ENCODE measurements at places on chromosomes 7 and 10.

DNA sequence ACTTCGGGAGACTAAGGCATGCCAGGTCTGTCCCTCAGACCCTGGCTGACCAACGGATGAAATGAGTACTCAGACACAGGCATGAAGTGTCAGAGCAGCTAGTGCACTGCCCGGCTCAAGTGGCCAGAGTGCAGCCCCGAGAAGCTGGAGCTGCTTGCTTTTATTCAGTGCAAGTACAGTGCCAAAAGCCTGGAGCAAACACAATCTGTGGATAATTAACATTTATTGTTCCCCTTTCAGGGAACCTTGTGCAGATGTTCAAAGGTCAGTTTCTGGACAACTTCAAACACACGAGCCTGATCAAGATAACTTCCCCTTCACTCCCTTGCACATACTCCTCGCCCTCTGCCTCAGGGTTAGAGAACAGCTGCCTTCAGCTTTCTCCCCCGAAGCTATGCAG lies 7.9 kb upstream of the ATE1 start:
- DNase-seq, result no peak

DNA sequence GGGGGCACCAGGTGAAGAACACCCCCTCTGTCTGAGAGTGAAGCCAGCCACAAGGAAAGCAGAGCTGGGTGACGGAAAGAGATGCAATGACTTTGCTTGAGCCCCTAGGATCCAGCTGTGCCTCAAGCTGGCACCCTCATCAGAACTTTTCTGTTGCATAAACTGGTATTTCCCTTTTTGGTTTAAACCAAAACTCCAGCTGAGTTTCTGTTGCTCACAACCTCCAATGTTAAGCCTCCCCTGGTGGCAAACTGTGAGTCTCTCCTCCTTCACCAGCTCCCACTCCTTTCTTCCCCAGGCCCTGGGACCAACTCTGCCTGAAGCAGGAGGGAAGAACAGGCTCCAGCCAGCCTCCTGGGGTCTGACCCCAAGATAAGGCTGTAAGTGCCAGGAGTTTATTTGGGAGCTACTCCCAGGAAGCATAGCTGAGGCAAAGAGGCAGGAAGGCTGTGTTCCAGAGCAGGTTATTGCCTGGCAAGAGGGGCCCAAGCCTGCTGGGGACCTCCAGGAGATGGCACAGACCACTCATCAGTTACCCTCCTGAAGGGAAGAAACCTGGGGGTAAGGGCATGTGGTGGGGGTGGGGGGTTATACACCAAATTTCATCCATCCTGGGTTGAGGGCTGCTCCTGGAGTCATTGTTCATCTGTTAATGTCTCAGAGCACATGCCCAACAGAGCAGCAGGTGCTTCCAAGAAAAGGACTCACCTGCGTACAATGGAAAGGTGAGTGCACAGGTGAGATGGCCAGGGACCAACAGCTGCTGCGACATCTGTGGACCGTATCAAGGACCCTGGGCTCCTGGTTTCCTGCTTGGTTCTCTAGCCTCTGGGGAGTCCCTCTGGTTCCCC lies 73.3 kb upstream of the NANOS1 start:
- no peak for DNase-seq

- no peak for DNase-seq
Measured at GRCh38 chr10:95501203-95502094, 59.7 kb downstream of the SORBS1 start.

DNA sequence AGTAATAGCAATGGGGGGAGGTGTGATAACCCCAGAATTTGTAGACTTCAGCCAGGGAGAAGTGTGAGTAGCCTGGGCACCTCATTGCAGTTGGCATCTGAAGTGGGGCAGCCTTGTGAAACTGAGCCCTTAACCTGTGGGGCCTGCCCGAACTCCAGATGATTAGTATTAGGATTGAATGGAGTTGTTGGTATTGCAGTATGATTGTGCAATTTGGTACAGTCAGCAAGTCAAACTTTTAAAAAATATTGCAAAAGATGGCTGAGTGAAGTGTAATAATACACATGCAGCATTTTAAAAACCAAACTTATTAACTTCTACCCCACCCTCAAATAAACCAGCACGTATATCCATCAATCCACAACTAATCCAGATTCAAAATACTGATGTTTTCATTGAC lies 9.3 kb downstream of the RBM33 start:
- DNase-seq, result no peak

GRCh38 chr7:29623973-29624372 lies 60.3 kb downstream of the PRR15 start:
- DNase-seq, result no peak

DNA sequence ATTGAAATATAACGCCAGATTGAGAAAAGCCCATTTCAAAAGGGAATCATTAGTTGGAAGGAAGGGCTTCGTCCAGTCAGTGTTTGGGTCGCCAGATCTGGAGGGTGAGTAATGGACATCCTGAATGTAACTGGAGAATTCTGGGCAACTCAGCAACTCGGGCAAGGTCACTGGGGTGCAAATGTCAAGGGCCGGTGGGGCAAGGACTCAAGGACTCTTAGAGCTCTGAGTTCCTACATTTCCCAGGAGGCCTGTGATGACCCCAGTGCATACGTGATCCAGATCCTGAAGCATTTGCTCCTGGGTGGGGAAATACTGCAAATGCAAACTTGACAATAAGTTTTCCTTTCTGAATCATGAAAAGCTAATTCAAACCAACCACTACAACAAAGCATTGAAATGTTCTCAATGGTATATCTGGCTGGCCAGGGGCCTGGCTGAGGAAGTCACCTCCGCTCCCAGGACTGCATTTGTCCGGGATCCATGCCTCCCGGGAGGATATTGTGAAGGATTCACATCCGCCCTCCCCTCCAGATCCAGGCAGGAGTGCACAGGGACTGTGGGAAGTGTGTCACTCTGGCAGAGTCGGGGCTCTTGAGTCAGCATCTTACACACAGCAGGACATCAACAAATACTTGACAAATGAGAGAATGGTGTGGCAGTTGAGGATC lies 164.0 kb downstream of the FANK1 start:
- no peak for DNase-seq

Measured in GM23338 (cell line).